ENCODE measurements at places on chromosomes 4 and X.

GRCh38 chr4:118712872-118713271, 27.7 kb downstream of the METTL14 start:
- DNase-seq = no peak

- DNase-seq = no peak
Measured at GRCh38 chrX:68431836-68432235, 1.5 kb downstream of the OPHN1 start.

GRCh38 chr4:168257768-168258167, 60.8 kb downstream of the DDX60 start:
- DNase-seq = no peak

GRCh38 chr4:144709159-144709558, 63.2 kb downstream of the HHIP start:
- no peak for DNase-seq

DNA sequence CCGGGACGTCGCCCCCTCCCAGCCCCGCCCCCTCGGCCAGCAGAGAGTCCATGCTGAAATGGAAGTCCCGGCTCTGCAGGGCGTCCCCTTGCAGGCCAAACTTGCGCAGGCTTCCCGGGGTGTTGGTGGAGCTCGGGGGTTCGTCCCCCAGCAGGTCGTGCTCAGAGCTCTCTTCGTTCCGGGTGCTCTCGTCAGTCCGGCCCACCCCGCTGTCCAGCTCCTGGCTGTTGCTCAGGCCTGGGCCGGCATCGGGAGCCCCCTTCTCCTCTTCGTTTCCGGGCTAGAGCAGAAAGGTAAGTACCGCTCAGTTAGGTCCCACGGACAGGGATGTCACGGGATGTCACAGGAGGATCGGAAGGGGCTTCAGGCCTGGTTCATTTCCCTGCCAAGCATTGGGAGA, 10.2 kb downstream of the SSR4 start:
- no peak for DNase-seq

All from stimulated activated CD4-positive, alpha-beta T cell treated with anti-CD3 and anti-CD28 coated beads, Interleukin-1b, Interleukin-23, amount 100 ng/mL, for 1 hour (primary cell).